ENCODE measurements at places on chromosomes 6 and 20. TPM values are rescaled to one million over a fixed set of nuclear protein-coding genes. Genes with fewer than 3 reads are reported as not detected.

The PPP1R3G gene
- total RNA-seq, result 0.44 TPM

The CLPSL1 gene
- not detected for total RNA-seq

DNA sequence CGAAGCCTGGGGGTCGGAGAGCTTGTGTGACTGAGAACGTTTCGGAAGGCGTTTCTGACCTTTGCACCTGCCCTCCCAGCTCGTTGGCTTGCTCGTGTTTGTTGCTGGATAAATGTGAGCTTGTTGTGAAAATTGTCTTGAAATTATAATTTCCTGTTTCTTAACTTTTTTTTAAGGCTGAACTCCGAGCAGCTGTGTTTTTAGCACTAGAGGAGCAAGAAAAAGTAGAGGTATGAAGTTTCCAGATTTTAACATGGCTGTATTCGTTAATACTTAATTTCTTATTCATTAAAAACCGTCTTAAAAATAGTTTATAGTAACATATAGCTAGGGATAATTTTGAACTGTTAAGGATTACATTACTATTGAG, 672 bp downstream of the CEP43 start:
- H3K27me3 ChIP-seq, result no peaks in the 10 kb centered on the region
- H3K27ac ChIP-seq, result peak overlapping the region; percentile 94

The OPN5 gene
- not detected for total RNA-seq

The ASF1A gene
- total RNA-seq, result 28.5 TPM

- DNase-seq, result no peak
- no peak overlapping the region for H3K4me3 ChIP-seq
- no peaks in the 10 kb centered on the region for H3K36me3 ChIP-seq
- no peaks in the 10 kb centered on the region for H3K27me3 ChIP-seq
- H3K27ac ChIP-seq, result no peak overlapping the region
These were observed 18.0 kb upstream of the SIM1 start for GRCh38 chr6:100482698-100483097.

The HIVEP2 gene
- 10.3 TPM for total RNA-seq

- no peaks in the 10 kb centered on the region for H3K36me3 ChIP-seq
- H3K4me3 ChIP-seq, result peak overlapping the region; percentile 34
- peak overlapping the region; percentile 5 for H3K27ac ChIP-seq
- peaks cover 19% of the 10 kb centered on the region for H3K4me1 ChIP-seq
These were observed 7.5 kb downstream of the CCM2L start for GRCh38 chr20:32017711-32018251.

GRCh38 chr6:118632359-118632758, 19.0 kb downstream of the CEP85L start:
- H3K4me1 ChIP-seq, result no peaks in the 10 kb centered on the region
- no peak for DNase-seq
- no peaks in the 10 kb centered on the region for H3K27me3 ChIP-seq

The ACTL10 gene
- not detected for total RNA-seq

- H3K27me3 ChIP-seq, result no peaks in the 10 kb centered on the region
- no peak overlapping the region for H3K27ac ChIP-seq
- no peak for DNase-seq
- H3K36me3 ChIP-seq, result no peaks in the 10 kb centered on the region
These were observed 261.2 kb downstream of the PHACTR1 start for GRCh38 chr6:12977806-12978205.

DNA sequence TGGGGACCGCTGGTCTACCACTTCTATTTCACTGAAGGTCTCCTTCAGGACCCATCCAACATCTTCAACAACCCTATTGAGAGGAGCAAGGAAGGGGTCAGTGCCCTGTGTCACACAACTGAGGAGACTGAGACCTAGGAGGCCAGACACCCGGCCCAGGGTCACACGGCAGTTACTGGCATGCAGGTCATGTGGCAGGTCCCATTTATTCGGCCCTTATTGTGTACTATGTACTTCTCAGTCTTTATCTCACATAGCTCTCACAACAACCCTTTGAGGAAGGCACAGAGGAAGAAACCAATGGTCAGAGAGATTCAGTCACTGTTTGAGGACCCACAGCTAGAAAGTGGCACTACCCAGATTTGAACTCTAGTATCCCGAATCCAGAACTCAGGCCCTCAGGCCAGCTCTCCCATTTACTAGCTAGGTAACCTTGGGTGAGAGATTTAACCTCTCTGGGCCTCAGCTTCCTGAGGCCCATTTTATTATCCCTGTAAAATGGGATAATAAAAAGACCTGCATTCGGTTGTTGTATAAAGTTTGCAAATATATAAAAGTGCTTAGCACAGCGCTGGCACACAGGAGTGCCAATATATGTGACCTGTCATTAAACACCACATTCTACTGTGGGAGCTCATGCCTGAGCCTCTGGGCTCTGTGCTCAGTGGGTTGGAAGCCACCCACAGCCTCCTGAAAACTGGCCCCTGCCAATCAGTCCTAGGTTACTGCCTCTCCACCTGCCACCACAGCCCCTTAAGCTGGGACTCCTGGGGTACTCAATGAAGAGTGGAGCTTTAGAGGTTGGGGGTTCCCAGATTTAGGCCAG, 15.8 kb downstream of the TFEB start:
- peaks cover 17% of the 10 kb centered on the region for H3K4me1 ChIP-seq
- no peak overlapping the region for H3K4me3 ChIP-seq
- DNase-seq, result no peak
- H3K36me3 ChIP-seq, result no peaks in the 10 kb centered on the region
- H3K27ac ChIP-seq, result no peak overlapping the region
- no peaks in the 10 kb centered on the region for H3K27me3 ChIP-seq

The RIMS1 gene
- total RNA-seq, result 0.18 TPM

The KHDRBS2 gene
- total RNA-seq, result not detected
